Suppressor macrophage (primary cell): ENCODE measurements at places on chromosomes 6 and 20.
A peak's percentile ranks its signal among the peaks of the same experiment; 100 is the strongest.

GRCh38 chr20:25278636-25279361, 30.9 kb downstream of the PYGB start:
- DNase-seq, result no peak

DNA sequence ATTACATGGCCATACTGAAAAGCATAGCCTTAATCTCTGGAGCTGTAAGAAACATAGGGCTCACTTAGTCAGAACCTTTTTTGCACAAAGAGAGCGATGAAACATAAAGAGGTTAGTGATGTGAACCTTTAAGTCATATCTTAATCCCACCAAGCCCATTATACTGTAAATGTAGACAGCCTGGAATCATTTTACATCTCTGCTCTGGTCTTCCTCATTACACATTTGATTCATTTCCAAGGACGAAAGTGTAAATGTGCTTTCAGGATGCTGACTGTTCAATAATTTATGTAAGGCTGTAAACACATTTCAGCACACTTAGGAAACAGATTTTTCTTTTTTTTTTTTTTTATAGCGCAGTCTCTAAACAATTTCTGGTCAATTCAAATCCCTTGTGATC, 131.3 kb upstream of the B3GAT2 start:
- DNase-seq, result no peak

GRCh38 chr20:31674895-31675827, 37.4 kb downstream of the COX4I2 start:
- DNase-seq, result peak; percentile 97

DNA sequence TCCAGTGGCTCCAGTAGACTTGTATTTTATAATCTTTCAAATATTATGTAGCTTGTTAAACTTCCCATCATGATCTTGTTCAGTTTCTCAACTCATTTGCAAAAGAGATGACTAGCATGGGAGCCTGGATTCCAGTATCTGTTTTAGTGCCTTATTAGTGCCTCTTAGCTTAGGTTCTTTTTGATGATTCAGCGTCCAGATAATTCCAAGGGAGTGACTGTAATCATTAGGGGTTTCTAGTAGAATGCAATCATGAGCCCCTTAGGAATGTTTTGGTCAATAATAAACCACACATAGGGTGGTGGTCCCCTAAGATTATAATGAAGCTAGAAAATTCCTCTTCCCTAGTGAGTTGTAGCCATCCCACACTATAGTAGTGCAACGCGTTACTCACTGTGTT, 7.0 kb downstream of the CD2AP start:
- DNase-seq, result no peak

- no peak for DNase-seq
Observed at GRCh38 chr6:150236114-150236513, 93.3 kb downstream of the PPP1R14C start.
